ENCODE measurements at places on chromosomes 5 and 9.

DNA sequence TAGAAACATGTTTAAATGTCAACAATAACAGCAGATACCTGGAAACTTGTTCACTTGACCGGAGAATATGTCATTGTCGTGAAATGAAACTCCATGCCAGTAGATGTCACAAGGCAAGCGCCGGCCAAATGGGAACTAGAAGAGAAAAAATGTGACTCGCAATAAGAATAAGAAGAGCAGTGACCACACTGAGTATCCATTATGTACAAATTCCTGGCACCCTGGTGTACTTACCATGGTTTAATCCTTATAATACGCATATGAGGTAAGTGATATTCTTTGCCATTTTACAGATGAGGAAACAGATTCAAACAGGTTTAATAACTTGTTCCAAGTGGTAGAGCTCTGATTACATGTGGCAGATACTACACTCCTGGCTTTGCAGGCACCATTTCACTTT lies 53.9 kb downstream of the TTLL11 start:
- DNase-seq = no peak

DNA sequence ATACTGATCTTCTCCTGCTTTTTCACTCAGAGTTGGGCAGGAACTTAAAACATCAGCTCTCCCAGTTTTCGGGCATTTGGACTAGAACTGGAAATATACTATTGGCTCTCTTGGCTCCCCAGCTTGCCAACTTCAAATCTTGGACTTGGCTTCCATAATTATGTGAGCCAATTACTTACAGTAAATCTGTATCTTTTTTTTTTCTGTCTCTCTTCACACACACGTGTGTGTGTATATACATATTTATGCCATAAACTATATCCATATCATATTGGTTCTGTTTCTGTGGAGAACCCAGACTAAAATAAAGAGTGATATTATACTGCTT lies 379.6 kb upstream of the PRR16 start:
- no peak for DNase-seq

GRCh38 chr5:144377207-144377606 lies 206.5 kb downstream of the KCTD16 start:
- DNase-seq = no peak

DNA sequence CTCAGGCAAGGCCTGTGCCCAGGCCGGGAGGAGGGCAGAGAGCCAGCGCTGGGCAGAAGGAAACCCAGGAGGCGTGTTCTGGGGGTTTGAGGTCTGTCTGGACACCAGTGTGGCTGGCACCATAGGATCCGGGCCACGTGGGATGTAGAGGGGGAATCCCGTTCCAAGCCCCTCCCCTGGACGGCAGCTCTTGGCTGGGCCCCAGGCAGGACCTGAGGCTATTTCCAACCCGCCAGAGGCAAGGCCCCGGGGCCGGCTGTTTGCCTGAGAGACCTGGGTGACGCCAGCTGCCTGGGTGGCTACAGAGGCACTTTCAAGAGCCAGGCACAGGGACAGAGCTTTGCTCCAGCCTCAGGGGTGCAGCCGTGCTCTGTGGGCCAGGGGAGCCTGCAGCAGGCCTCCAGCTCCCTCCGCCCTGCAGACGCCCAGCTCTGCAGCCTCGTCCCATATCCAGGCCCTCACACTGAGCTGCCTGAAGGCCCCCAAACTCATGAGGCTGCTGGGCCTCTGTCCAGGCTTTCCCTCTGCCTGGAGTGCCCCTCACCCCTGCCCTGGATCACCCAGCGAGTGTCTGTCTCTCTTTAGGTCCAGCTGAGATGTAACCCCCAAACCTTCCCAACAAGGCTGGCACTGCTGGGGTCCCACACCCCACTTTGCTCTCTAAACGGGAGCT lies 56.6 kb upstream of the EGFL7 start:
- no peak for DNase-seq

DNA sequence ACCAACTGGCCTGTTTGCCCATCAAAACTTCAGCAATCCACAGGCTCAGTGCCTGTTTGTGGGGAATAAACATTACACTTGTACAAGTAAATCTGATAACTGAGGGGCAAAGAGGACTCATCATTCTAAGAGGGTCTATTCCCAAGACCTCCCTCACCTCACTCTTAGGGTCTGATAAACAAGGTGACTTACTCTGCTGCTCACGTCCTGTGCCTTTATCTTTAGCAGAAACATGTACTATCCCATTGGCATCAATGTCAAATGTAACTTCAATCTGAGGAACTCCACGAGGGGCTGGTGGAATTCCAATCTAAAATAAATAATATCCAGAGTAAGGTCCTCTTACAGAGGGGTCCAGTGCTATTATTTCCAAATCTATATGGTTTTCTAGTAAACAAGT lies 14.6 kb upstream of the ETF1 start:
- DNase-seq = no peak

- DNase-seq = no peak
Observed at GRCh38 chr9:81844131-81844567, 84.1 kb upstream of the SPATA31D4 start.

DNA sequence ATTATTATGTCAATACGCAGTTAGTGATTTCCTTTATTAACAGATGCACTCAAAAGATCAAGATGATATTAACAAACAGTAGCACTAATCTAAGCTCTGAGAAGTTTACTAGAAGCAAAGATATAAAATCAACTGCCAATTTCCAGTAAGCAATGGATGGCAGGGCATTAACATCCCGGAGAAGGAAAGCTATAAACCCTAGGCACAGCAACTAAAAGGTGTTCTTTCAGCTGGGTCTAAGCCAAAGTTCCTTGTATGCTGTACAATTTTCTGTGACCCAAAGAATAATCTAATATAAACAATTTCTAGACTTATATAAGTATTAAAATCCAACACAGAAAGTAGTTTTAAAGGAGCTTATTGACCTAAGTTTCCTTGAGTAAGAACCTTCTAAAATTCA lies 39.4 kb downstream of the PJA2 start:
- DNase-seq = no peak

- DNase-seq = no peak
Observed at GRCh38 chr5:119966028-119966427, 336.7 kb downstream of the FAM170A start.

- no peak for DNase-seq
Observed at GRCh38 chr5:24232041-24232440, 412.7 kb downstream of the CDH10 start.

- no peak for DNase-seq
Observed at GRCh38 chr5:145072889-145073288, 762.3 kb downstream of the PRELID2 start.

GRCh38 chr5:125424402-125425141 lies 678.1 kb upstream of the ZNF608 start:
- DNase-seq = no peak

DNA sequence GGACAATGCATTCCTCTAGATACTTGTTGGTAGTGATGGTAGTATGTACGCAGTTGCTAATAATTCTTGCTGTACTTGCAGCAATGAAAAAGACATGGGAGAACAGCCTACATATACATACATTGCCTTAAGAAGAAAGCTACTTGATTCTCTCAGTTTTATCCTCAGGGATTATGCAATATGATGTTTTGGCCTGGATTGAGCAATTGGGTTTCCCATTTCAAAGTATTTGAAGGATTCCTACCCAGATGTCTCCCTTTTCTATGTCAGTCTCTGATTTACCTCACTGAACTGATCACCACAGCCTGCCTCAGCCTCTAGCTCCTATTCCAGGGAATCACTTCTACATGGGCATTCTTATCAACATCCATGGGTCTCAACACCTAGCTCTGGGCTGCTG lies 210.1 kb upstream of the CDH10 start:
- no peak for DNase-seq

DNA sequence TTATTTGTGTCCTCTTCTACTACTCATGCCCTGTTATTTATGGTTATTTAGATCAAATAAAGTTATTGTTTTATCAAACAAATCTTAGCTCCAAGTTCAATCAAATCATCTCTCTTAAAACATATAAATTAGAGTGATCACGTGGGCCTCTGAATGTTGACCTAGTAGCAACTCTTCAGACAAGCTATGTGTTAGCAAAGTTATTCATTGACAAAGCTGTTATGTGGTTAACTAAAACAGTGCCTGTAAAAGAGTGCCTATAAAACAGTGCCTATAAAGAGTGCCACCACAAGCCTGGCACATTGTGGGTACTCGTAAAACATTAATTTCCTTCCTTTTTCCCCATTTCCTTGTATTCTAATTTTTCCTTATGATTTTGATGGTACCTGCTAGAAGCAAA lies 421.9 kb downstream of the HCN1 start:
- no peak for DNase-seq

DNA sequence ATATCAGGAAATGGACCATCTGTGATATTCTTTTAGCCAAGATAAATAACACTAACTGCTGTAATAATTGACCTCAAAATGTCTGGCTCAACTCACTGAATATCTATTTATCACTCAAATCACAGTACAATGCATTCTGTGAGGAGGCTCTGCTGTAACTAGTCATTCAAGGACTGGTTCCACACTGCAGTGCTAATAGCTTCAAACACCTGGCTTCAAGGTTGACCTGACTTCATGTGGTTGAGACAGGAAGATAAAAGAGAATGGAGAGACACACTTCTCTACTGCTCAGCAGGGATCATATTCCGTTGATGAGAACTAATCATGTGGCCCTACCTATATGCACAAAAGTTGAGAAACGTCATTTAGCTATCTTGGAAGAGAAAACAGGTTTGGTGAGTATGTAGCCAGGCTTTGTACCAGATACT lies 3.4 kb upstream of the RHOBTB3 start:
- DNase-seq = no peak

DNA sequence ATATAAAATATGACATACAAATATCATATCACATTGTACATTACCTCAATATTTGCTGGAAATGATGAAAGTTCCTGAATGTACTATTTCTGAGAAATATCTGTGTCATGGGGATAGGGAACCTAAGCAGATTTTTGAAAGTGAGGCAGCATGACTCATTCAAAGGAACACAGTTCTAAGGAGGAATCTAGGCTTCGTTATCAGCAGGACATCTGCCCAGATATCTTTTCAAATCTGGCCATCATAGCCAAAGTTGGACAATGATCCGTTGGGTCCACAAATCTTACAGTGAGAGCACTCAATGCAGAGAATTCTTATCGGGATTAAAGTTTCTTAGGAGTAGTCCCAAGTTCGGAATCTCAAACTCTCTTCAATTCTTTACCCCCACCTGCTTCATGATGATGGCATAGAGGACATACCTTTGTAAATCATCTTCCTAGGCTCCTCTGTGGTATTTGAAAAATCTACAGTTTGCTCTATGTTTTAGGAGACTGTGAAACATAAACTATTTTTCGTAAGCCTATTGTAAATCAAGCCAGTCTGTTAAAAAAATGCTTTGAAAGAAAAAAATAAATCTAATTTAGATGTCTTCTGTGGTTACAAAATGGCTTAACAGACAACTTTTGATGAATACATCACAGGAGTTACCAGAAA lies 29.4 kb upstream of the ALDH1A1 start:
- DNase-seq = no peak

- no peak for DNase-seq
Observed at GRCh38 chr5:75363726-75364495, 26.9 kb downstream of the HMGCR start.

DNA sequence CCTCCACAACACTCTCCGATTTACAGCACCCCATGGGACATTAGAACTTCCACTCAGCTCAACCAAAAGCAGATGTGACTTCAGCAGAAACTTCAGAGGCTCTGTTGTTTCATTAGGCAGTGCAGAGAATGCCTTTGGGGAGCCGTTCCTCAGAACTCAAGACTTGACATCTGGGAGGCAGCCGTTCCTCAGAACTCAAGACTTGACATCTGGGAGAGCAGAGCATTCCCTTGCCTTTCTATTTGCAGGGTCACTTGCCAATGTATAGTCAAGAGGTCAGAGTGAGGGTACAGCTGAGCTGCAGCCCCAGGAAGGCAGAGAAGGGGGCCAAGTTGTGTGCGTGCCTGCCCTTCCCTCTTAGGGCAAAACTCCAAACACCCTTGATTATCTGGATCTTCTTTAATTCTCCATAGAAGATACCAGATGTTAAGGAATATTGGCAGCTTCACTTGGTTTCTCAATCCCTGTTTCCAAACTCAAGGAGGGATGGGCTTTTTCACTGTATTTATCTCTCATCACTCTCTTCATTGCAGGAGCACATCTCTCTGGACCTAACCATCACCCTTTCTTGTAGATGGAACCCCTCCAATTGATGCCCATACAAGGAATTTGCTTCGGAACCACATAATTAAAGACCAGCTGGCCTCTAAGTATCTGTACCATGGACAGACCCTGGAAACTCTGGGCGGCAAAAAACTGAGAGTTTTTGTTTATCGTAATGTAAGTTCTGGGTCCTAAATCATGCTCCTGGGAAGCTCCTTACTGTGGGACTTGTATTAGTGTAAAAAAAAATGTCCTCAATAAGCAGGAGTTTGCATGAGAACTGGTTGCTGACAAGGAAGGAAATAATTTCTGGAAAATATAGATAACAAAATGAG lies 25.6 kb downstream of the TGFBI start:
- no peak for DNase-seq

GRCh38 chr9:117218951-117219350 lies 195.9 kb downstream of the ASTN2 start:
- DNase-seq = no peak

- DNase-seq = no peak
Observed at GRCh38 chr9:34203275-34203991, 24.6 kb downstream of the UBAP1 start.

- no peak for DNase-seq
Observed at GRCh38 chr5:133494232-133494922, 118.0 kb downstream of the FSTL4 start.

DNA sequence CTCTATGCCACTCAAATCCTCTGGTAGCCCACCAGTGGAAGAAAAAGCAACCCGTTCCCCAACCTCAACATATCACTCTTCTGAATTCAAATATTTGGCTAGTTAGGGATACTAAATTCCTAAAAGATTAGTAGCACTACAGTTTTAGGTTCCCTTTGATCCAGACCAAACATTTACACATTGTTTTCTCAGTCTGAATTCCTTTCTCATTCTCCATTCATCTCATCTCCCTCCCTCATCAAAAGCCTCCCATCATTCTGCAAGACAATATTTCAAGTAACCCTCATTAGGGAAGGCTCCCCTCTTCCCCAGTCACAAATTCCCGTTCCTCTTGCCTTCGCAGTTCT lies 26.3 kb downstream of the ADAM19 start:
- DNase-seq = no peak

DNA sequence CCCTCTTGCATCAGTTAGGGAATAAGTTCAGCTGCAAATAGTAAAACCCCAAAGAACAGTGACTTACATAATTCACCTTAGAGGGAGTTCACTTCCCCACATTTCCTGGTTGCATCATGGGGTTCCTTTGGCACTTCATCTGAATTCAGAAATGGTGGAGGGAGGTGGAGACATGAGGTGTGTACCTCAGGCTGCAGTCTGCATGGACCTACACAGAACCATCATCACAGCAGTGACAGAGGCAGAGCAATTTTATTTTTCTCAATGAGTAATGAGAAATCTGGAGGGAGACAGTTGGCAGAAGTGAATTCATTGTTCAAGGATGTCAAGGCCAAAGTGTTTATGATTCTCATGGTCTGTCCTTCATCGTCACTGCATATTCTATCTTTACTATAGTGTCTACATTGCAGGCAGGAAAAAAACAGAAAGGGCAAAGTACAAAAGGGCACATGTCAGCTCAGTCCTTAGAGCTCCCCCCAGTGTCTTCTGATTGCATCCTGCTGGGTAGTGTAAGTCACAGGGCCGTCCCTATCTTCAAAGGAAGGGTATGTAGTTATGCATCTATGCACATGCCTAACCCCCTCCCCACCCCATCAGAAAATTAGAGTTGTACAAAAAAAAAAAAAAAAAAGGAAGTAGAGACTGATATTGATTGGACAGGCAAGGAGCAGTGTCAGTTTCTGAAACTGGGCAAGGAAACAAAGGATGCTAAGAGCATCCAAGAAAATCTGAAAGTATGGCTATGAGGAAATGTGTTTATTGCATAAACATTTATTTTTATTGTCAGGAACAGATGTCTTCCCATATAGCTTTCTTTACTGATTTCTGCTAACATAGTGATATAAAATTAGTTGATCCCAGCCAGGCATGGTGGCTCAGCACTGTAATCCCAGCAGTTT lies 132.7 kb upstream of the APC start:
- DNase-seq = no peak

Measured in activated naive CD8-positive, alpha-beta T cell treated with anti-CD3 and anti-CD28 coated beads, Interleukin-2, amount 50 U/mL, for 16 hours (primary cell).